ENCODE measurements at places on chromosomes 3 and 15.

DNA sequence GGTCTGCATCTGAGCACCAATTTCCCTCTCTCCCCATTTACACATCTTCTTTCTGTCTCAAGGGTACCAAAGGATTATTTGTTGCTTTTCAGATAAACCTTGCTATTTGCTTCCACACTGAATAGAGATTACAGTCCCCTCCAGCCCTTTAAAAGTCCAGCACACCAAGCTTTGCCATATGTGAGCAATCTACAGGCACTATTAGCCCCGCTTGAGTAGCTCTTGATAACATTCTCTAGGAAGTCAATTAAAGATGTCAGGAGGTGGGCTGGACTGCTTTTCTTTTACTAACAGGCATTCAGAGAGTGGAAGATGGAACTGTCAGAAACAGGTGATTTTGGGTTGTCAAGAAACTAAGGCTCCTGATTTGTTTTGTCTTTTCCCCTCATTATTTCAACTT is 417.0 kb downstream of the ROBO2 start:
- no peak for DNase-seq

DNA sequence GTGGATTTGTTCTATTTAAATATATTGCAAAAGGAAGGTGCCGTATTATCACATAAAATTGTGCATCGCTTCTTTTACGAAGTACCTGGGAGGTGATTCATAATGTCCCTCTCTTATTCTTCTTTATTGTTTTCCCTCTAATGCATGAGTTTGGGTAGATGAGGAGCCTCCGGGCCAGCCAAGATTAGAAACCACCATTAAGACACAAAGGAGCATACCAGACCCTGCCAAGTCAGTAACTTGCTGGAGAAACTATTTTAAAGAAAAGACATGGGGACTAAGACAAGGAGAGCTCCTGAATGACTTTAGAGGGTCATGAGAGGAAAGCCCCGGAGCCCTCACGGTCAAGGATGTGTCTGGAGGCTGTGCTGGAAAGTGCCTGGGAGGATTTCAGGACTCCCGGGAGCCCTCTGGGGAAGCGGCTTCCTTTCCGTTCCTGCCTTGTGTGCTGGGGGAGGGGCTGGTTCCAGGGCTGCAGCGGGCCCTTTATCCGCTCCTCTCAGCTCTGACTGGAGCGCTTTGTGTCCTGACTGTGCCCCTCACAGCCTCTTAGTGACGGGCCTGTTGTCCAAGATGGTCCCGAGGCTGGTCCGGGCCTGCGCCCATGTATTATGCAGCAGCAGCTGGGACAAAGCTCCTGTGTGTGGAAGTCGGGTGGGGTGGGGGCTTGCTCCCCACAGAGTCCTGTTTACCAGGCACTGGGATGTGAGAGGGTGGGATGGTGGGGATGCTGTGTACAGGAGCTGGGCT is 35.7 kb downstream of the CORO2B start:
- no peak for DNase-seq

DNA sequence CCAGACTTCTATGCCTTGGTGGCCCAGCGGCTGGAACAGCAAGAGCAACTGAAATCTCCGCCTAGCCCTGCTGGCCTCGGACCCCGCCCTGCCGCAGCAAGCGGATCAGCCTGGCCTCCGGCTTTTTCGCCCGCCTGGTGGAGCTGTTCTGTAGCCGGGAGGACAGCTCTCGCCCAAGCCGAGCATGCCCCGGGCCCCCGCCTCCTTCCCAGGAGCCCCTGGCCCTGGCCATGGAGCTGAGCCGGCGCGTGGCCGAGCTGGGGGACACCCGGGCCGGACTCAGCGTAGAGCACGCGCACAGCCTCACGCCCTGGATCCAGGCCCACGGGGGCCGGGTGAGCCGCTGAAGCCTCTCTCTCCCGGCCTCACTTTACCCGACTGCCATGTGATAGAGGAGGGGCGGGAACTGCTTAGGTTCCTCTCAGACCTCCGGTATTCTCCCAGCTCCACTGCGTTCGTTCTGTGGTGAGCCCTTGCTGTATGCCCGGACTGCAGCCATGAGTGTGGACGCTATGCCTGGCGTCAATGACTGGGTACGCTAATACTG is 24.1 kb upstream of the MRPL3 start:
- no peak for DNase-seq

- DNase-seq, result no peak
Measured at GRCh38 chr3:46860017-46860809, 3.0 kb downstream of the MYL3 start.

GRCh38 chr3:169694117-169694516 is 30.6 kb upstream of the MECOM start:
- no peak for DNase-seq

DNA sequence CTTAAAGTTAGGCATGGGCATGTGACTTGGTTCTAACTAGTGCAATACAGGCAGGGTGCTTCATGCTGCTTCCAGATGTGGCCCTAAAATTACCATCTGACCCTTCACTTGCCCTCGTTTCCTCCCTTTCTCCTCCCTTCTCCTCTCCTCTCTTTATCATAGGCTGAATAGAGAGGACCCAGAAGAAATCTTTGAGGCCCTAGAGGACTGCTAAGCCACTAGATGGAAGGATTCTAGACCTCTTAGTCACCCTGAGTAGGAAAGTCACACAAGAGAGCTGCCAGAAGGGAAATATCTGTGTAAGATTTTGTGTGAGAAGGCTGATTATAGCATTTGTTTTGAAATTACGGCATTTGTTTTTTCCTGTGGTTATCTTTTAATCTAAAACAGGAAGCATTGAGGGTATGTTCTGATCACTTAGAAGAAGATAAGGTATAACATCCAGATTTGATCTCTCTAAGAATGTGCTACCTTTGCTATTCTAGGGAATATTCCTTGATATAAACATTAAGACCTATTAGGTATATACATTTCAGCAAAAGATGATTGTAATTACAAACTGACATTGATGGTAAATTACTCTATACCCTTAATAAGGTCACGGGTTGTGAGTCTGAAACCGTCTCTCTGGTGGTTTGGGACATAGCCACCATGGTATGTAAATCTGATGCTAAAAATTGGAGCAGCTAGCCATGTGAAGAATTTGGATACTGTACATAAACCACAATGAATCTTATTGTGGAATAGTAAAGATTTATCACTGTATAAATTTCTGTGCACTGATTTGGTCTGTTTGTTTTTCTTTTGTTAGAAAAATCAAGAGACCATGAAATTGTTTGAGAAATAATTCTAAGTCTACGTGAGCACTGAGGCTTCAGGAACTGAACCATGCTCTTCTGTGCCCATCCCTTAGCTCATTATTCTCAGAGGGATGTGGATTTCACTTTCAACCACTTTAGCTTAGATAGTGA is 84.1 kb downstream of the TP63 start:
- DNase-seq, result peak; percentile 57

GRCh38 chr3:65439641-65440284 is 599.0 kb downstream of the MAGI1 start:
- DNase-seq, result peak; percentile 46

GRCh38 chr3:52092271-52092660 is 35.9 kb upstream of the DUSP7 start:
- DNase-seq, result no peak

- no peak for DNase-seq
Measured at GRCh38 chr15:92062505-92062904, 209.0 kb downstream of the SLCO3A1 start.

GRCh38 chr3:51075221-51075775 is 309.8 kb upstream of the MANF start:
- peak; percentile 17 for DNase-seq

- DNase-seq, result peak; percentile 98
Measured at GRCh38 chr3:161163297-161163696, 57.8 kb upstream of the NMD3 start.

DNA sequence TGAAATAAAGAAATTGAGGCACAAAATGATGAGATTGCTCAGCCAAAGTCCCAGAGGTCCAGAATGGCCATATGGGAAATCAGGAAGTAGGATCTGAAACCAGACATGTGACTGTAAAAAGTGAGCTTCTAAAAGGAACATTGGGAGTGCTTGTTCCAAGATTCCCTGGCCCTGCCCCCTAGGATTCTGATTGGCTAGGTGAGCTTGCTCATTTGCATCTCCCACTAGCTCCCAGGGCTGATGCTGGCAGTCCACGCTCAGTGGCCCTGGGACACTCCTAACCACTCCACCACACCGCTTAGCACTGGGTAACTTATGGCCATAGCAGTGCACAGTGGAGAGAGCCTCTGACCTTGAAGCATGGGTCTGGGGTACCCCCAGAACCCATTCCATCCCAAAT is 326.7 kb downstream of the NTRK3 start:
- no peak for DNase-seq

DNA sequence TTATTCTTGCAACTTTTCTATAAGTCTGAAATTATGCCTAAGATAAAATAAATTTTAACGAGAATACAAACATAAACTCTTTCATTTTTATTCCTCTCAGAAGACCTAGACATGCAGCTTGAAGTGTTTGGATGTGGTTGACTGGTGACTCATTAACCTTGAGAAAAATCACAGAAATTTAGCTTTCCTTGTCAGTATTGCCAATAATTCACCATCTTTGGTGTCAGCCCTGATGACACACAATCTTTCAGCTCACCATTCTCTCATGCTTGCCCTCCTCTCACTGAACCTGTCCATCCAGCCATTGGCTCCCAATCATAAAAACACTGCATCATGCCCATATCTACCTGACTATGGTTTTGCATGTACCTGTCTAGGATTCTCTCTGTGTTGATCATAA is 22.6 kb upstream of the TNFAIP8L3 start:
- peak; percentile 38 for DNase-seq

DNA sequence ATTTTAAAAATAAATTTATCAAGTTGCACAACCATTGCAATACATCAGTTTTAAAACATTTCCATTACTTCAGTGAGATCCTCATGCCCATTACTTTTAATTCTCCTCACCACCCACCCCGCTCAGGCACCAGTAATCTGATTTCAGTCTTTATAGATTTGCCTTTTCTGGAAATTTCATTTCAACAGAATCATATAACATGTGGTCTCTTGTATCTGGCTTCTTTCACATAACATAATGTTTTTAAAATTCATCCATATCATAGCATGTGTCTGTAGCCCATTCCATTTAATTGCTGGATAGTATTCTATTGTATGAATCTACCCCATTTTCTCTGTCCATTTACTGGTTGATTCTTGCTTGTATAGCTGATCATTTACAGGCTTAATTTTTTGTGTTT is 110.3 kb upstream of the TMEM108 start:
- no peak for DNase-seq

DNA sequence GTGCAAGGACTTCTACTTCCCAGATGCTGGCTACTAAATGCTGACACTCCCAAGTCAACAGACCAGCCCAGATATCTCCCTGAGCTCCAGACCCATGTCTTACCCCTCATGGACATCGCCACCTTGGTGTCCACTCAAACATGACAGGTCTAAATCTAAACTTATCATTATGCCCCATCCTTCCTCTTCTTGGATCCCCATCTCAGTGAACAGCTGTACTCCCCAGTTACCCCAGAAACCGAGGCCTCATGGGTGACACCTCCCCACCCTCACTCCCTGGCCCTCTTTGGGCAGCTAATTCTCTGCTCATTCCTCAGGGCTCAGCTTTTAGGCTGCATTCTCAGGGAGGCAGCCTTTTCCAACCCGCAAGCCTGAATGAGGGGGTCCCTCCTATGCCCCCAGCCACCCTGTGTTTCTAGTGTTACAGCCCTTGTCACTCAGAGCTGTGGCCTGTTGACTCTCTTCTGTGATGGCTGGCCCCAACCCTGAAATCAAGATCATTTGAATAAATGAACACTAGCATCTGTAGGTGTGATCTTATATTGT is 5.4 kb downstream of the EHD4 start:
- no peak for DNase-seq

DNA sequence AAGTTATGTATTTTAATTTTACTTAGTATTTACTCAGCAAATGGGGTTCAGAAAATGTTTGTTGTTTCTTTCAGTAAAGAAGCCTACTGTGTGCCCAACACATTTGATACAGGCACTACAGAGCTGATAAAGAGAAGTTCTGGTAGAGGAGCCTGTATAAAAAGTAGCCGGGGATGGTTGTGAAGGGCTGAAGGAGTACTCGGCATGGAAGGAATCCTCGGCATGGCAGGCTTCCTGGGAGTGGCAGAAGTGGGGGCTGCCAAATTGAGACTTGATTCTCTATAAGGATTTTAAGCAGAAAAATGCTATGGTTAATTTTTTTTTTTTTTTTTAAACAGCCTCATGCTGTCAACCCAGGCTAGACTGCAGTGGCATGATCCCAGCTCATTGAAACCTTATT is 9.3 kb downstream of the ARL13B start:
- no peak for DNase-seq

GRCh38 chr3:57793737-57794187 is 37.7 kb downstream of the SLMAP start:
- no peak for DNase-seq

DNA sequence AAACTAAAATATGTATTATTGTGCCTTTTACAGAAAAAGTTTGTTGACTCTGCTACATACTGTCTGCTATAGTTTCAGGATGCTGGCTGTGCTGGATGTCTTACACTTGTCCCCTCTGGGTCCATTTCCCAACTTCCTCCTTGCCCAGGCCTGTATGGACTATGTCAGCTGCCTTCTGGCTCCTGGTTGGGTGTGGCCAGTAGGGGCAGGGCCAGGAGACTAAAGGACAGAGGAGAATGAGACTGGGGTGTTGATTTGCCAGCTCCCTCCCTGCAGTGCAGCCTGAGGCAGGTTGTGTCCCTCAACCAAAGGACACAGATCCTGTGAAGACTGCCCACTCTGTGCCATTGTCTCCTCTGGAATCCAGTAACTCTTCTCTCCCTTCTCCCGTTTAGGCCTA is 90.6 kb upstream of the UBE2E2 start:
- DNase-seq, result peak; percentile 61

GRCh38 chr15:56812221-56812620 is 78.9 kb upstream of the ZNF280D start:
- no peak for DNase-seq

GRCh38 chr3:77081240-77081661 is 41.4 kb downstream of the ROBO2 start:
- DNase-seq, result peak; percentile 97

GRCh38 chr3:77746892-77747291 is 707.0 kb downstream of the ROBO2 start:
- no peak for DNase-seq

GRCh38 chr15:101451266-101451799 is 38.2 kb downstream of the PCSK6 start:
- DNase-seq, result no peak

DNA sequence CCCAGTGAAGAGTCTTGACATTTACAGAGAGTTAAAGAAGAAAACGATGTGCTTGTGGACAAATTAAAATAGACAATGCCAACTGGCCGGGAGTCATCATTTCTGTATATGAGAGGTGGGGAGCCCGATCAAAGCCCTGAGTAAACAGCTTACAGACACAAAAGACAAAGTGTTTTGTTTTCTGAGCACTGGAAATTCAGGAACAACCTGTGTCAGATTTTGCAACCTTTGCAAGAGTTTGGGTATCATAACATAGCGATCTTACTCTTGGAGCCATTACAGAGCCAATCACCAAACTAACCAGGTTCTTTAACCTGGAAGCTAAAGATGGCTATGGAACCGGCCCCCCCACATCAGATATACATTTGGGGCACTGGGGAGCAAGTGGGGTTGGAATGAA is 101.9 kb upstream of the LRIG1 start:
- peak; percentile 68 for DNase-seq

- no peak for DNase-seq
Measured at GRCh38 chr3:58178528-58179234, 32.1 kb downstream of the DNASE1L3 start.

- DNase-seq, result no peak
Measured at GRCh38 chr3:38186781-38187180, 21.4 kb downstream of the OXSR1 start.
